ENCODE measurements at places on chromosomes 2 and 18.

DNA sequence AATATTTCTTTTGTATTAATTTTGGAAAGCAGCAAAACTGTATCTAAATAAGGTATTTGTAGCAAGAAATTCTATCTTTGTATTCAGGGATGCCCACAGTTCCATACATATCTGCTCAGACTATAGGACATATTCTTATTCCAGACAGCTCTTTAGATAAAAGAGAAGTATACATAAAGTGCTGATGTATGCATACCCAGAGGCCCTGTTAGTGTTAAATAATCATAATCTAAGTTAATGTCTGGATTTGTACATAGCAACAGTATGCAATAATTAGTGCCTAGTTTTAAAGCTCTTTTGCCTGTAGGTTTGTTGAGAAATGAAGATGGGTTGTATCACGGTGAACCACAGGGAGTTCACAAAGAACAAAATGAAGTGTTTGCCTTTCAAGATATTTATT is 428.0 kb upstream of the RGPD4 start:
- DNase-seq, result no peak

GRCh38 chr18:10405816-10406663 is 48.4 kb upstream of the APCDD1 start:
- no peak for DNase-seq

DNA sequence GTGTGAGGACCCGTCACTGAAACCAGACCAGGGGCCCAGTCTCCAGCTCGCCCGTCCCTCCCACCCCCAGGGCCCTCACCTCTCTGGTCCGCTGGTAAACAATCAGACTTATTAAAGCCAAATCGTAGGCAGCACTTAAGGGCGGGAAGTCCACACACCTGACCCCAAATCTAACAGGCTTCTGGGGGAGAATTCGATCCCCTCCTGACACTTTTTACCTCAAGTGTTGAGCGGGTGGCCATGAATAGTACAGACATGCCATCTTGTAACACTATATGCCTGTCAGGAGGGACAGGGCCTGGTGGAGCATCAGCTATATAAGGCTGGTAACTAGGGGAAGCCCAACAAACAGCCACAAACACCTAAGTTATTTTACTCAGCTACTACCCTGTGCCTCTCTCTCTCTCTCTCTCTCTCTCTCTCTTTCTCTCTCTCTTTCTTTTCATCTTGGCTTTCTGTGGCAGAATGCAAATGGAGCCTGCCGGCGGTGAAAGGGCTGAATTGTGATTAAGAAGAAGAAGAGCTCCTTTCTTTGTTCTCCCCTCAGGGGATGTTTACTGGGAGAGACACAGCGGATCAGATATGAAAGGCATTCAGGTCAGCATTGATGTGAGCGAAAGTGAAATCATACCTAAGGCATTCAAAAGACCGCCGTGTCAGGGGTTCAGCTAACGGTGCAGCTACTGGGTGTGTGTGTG is 9.5 kb downstream of the ZEB2 start:
- peak; percentile 96 for DNase-seq

- no peak for DNase-seq
These were observed 234.2 kb downstream of the LTBP1 start for GRCh38 chr2:33180915-33181314.

- DNase-seq, result no peak
These were observed 52.6 kb downstream of the KCNIP3 start for GRCh38 chr2:95349568-95350322.

- DNase-seq, result no peak
These were observed 22.8 kb downstream of the EML4 start for GRCh38 chr2:42192010-42192373.

DNA sequence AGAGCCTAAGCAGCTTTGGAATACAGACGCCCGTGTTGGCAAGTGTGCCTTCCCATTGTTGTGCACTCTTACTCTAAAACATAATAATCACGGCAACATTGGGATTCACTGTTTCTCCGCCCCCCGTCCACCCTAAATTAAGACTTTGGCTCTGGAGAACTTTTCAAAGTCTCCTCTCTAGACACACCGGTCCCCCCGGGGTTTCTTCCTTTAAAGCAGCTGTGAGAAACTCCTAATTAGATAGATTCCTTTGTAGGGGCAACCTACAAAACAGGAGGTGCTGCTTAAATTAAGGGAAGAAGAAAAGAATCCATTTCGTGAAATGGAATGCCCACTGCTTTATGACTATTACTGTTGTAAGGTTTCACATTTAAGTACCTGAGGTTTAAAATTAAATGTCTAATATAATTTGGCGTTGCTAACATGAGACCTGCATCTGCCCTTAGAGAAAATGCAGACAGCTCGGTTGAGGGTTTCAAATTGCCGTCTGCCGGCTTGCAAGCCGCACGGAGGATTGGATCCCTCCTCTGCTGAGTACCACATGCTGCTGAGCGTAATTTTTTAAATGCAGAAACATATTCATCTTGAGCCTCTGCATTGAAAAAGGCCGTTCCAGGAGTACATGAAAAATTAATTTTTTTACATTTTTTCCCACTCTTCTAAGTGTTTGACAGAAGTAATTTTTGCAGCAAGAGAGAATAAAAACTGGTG is 233.3 kb downstream of the GBX2 start:
- DNase-seq, result no peak

GRCh38 chr2:44237221-44237620 is 38.1 kb upstream of the SLC3A1 start:
- no peak for DNase-seq

- peak; percentile 94 for DNase-seq
These were observed 17.7 kb upstream of the RGPD4 start for GRCh38 chr2:107808959-107809358.

DNA sequence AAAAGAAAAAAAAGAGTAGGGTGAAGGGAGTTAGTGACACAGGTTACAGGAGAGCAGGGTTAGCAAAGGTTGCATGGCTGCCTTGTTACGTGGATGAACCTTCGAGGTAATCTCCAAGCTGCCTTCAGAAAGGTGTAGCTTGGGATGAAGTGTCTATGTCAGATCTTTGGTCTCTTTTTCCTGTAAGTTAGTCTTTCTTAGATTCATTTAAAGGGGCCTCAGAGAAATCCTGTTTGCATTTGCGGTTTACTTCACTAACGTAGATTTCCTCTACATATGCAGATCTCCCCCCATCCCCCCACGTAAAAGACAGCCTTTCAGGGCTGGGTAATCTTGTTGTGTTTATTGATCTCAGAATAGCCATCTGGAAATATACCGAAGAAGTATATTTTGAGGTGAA is 83.7 kb downstream of the MTA3 start:
- no peak for DNase-seq

GRCh38 chr2:228180181-228181097 is 1.0 kb downstream of the SPHKAP start:
- no peak for DNase-seq

DNA sequence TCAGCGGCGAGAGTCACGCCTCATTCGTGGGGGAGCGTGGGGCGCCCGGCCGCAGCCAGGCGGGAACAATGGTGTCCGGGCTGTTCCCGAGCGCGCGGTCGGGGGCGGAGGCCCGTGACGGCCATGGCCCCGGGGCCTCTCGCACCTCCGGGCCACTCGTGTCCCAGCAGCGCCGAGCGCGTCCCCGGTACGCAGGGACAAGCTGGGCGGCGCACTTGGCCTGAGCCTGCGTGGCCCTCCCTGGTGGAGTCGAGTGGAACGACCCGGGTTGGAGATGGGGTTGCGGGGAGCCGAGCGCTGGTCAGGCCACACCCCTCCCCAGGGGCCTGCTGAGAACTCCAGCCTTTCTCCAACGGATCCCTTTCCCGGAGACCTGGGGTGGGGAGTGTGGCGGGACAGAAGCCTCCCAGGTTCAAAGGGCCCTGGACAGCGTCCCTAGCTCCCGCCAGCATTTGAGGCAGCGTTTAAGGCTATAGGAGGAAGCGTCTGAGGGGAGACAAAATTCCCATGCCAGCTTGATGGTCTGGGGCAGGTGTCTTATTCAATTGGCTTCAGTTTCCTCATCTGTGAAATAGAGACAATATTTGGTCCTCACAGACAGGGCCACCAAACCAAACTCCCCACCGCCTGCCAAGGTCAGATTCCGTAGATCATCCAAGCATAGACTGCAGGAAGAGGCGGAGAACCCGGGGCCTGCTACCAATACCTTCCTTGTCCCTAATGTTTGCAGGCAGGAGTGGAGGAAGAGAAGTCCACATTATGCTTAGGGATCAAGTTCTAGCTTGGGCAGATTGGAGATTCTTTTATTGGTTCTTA is 553 bp downstream of the CNDP2 start:
- no peak for DNase-seq

DNA sequence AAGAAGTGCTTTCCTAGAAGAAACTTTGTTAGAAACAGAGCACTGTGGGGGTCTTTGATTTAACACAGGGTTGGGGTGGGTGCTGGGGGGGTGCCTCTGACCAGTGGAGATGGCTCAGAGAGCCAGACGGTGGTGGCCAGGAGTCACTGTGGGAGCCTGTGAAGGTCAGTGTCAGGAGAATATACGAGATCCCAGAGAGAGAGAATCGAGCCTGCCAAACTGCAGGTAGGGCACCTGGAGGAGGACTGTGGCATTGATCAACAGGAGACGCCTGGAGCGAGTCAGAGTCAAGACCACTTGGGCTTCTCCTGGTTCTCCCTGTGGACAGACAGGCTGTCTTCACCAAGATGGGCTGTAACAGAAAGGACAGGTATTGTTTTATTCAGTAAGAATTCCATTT is 136.5 kb upstream of the TWIST2 start:
- DNase-seq, result no peak

DNA sequence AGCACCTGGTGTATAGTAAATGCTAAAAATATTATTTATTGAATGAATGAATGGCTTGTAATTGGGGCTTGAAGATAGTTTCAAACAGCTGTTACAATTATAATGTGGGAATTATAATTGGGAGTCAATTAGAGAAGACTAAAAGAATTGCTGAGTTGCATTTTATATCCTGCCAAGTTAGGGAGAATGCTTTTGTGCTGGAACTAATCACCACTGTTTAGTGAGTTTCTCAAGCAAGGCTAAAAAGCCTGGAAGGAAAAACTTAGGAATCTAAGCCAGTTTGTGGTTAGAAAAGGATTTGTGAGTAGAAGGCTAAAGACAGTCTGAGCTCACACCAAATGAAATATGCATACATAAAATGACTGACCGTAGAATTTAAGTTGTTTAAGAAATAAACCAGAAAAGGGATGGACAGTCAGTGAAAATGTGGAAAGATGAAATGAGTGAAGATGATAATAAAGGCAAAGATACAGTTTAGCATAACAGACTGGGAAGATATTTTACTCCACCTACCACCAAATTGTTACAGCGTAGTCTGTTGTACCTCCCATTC is 647.7 kb upstream of the FSHR start:
- peak; percentile 35 for DNase-seq

GRCh38 chr2:49569176-49569575 is 414.9 kb upstream of the FSHR start:
- no peak for DNase-seq

DNA sequence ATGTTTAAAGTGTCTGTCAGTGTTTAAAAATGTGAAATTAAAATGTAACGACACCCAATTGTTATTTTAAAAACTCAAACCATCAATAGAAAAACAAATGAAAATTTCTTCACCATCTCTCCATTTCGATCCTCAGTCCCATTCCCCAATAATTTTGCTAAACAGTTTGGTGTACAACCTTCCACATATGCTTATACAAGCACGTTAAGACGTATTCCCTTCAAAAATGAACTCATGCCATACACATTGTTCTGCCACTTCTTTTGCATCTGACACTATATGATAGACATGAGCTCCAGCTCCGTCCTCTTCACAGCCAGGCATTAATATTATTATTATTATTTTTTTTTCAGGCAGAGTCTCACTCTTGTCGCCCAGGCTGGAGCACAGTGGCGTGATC is 14.1 kb upstream of the MYCN start:
- DNase-seq, result no peak

- DNase-seq, result no peak
These were observed 3.3 kb downstream of the ITGA6 start for GRCh38 chr2:172430678-172431077.

DNA sequence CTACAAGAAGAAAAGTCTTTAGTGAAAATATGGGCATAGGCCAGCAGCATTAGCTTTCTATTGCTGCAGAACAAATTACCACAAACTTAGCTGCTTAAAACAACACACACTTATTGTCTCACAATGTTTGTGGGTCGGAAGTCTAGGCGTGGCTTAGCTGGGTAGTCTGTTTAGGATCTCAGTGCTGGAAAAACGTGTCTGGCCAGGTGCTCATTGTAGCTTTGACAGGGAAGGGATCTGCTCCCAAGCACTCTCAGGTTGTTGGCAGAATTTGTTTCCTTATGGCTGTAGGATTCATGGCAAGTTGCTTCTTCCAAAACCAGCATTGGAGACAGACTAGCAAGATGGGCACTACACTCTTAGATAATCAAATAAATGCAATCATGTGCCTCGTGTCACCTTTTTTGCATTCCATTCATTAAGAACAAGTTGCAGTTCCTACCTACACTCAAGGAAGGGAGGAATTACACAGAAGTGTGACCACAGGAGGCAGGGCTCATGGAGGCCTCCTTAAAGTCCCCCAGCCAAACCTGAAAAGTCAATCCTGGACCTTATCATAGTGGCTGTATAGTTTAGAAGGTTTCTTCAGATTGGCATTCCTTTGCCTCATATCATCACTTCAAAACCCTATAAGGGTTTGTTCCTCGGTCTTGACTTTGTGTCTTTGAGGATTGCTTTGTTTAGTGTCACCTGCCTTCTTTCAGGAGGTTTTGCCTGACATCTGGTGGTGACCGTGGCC is 17.3 kb downstream of the MRPL30 start:
- no peak for DNase-seq

- no peak for DNase-seq
These were observed 44.9 kb upstream of the SLC3A1 start for GRCh38 chr2:44230378-44230777.

DNA sequence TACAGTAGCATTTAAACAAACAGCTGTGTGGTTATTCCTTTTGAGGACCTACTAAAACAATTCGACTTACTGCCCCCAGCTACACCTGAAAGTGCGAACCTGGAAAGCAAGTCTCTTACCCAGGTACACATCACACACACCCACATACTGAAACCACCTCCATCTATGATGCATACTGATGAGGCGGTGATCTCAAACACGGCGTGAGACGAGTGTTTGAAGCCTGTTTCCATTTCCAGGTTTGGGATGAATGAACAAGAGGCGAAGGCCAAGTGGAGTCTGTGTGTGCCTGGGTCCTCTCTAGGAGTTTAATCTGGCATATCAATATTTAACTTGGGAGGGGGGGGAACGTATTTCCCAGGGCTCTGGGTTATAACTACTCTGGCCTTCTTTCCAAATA is 1.6 kb downstream of the TMEM185B start:
- DNase-seq, result no peak

GRCh38 chr2:100213595-100213994 is 71.2 kb upstream of the AFF3 start:
- DNase-seq, result no peak
